ENCODE measurements at places on chromosomes 3 and 15.

DNA sequence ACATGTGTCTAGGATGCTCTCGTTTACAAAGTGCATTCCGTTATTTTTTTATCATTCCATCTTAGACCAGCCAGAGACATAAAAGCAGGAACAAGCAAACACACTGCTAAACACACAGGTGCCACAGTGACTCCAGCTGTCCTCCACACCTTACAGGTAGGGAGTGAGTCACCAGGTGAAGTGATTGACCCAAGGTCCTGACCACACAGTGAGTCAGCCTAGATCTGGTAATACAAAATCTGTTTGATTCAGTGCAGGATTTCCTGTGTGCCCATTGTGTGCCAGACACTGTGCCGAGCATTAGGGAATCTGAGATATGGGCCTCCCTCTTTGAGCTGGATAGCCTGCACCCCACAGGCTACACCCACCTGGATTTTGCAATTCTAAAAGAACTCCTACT is 16.7 kb upstream of the BFSP2 start:
- DNase-seq = no peak

- DNase-seq = no peak
Measured at GRCh38 chr15:92662762-92663161, 7.2 kb upstream of the FAM174B start.

GRCh38 chr15:25710184-25710583 is 152.9 kb downstream of the ATP10A start:
- DNase-seq = peak; percentile 46

- DNase-seq = no peak
Measured at GRCh38 chr3:196143708-196144382, 62.0 kb upstream of the TFRC start.

GRCh38 chr15:90082140-90082715 is 20.0 kb downstream of the IDH2 start:
- no peak for DNase-seq

DNA sequence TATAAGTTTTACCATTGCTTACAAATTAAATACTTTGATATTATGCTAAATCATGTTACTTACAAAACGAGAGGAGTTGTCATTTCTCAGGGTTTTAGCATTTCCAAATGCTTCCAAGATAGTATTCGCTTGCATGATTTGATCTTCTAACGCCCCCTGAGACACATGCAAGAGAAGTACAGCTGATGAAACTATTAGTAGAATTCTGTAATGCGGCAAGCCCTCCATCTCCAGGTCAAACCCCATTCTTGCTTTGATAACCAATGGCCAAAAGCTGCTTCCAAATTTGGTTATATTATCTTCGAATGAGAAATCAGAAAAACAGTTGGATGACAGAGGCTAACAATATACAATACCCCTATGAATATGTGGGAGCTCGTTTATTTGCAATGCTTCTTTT is 14.7 kb downstream of the MYH15 start:
- DNase-seq = no peak

- DNase-seq = no peak
Measured at GRCh38 chr3:183218826-183219225, 34.2 kb upstream of the B3GNT5 start.

GRCh38 chr3:34207002-34207401 is 408.6 kb downstream of the PDCD6IP start:
- no peak for DNase-seq

GRCh38 chr3:194773216-194773615 is 87.5 kb downstream of the FAM43A start:
- DNase-seq = no peak

GRCh38 chr3:31671976-31672375 is 139.3 kb downstream of the STT3B start:
- no peak for DNase-seq

DNA sequence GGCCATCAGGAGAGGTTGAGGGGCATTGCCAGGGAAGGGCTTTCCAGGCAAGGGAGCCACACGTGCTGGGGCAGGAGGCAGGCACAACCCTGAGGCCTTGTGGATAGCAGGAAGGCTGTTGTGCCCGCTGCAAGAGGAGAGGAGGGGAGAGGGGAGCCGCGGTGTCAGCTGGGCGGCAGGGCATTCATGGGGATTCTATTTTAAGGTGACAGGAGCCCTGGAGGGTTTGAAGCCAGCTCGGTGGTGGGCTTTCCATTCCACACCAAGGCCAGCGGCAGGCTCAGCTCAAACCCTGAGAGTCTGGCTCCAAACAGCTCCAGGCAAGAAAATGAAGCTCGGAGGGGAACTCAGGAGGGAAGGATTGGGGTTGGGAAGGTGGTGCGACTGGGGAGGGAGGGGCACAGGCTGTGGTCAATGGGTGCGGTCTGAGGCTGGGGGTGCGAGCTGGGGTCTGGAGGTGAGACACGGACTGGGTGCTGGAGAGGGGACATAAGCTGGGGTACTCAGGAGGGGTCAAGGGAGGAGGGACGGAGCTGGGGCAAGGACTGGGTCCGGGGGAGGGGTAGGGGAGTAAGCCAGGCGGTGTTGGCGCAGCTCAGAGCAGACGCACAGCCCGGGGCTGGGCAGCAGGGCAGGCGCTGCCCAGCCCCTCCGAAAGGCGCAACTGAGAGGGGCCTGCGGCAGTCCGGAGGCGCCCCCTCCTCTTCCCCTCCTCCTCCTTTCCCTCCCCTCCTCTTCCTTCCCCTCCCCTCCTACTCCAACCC is 43.4 kb downstream of the TPRA1 start:
- DNase-seq = no peak

DNA sequence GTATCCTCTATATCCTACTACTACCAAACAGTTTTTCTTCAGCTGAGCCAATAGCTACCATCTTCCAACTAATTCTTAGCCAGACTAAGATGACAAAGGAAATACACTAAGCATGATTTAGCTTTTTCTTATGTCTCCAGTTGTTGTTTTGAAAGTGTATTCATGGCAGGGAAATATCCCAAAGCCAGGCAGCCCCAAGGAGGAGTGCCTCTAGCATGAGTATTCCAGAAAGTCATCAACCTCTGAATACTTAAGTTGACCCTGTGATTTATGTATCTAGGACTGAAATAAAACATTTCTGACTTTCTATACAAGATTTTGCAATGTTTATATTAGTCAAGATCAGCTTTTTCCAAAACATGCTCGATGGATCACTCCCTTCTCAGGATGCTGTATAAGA is 449.1 kb downstream of the IL5RA start:
- no peak for DNase-seq

- no peak for DNase-seq
Measured at GRCh38 chr15:82750831-82751180, 41.1 kb upstream of the AP3B2 start.

DNA sequence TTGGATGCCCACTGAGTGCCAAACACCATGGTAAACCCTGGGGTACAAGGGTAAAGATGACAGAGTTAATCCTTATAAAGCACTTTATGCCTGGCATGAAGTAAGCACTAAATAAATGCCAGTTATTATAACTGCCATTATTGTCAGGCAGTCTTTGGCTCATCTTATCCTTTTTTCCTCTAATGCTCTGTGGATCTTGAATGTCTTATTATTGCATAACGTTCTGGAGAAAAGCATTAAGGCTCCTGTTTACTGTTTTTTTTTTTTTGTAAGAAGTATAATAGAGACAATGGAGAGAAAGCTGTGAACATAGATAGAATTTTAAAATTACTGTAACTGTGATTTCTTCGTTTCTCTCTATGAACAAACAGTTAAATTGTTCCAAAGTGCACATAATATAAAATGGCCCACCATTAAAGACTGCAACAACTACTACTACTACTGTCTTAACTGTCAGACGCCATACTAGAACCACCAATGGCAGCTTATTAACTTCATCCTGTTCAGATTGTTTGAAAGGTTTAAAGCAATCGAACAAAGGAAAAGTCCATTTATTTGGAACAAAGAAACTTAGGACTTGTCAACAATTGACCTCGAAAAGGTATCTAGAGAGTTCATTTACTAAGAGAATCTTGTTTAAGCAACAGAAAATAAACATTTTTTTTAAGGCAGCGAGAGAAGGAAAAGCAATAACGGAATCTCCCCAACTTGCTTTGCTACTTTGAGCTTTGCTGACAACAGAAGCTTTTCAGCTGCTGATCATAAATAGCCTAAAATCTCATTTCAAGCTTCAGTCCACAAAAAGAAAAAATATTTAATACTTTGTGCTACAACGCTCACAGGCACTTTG is 520.7 kb downstream of the ROBO1 start:
- DNase-seq = no peak

DNA sequence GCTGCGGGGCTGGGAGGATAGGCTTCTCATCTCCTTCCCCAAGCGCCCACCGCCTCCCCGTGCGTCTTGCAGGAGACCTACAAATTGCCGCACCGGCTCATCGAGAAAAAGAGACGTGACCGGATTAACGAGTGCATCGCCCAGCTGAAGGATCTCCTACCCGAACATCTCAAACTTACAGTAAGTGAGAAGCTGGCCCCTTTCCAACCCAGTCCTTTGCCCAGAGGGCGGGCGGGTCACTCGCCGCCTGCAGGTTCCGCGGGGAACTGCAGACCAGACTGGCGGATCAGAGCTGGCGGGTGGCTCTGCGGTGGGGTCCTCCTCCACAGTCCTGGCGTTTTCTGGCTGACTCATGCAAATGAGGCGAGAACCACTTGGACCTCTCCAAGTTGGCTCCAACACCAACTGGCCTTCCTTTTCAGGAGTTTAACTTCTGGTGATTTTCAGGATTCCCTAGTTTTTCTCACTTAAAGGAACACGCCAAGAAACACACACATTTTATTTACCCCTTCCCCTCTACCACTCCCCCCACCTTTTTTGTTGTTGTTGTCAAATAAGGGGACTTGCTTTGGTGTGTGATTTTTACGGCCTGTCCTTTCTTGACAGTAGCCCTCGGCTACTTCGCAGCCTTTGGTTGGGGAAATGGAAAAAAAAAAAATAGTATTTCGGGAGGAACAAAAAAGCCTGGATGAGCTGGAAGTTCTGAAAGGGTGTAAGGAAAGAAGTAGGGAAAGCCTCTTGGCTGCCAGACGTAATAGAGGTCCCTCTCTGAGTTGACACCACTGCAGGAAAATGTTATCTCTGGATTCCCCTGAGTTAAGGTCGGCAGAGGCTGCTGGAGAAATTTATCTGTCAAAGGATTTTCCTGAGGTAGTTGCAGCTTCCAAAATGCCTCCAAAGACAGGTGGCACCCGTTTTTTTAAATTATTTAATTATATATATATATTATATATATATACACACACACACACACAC is 1.3 kb downstream of the BHLHE40 start:
- DNase-seq = peak; percentile 93

GRCh38 chr3:59249004-59249403 is 199.2 kb upstream of the CFAP20DC start:
- DNase-seq = no peak

DNA sequence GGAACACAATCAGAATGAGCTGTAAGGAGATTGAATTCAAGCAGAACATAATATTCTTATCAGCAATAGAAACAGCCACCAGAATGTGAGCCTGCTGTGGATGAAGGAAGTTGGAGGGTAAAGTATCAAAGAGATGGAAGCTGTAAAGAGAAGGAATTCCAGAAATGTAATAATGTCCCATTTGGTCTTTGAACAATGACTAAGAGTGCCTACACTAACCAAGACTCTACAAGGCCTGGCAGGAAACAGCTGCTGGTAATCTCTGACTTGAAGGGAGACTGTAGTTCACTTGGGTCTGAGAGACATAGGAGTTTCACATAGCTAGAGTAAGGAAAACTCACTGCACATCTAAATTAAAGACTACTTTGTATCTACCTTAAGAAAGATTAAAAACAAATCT is 1176.0 kb upstream of the ALCAM start:
- no peak for DNase-seq

DNA sequence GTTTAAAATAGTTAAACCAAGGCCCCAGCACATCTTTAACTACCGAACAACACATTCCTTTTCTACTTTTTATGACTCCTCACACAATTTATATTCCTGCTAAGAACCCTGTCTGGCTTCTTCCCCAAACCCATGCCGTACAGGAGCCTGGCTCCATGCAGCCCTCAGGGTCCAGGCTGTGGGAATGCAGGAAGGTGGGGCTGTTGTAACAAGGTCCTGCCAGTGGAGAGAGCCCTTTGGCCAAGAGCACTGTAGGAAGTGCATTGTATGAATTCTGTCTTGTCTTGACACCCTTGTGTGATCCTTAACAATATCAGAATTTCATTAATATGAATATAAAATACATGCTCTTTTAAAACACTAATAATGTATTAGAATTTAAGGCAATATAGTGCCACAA is 563.8 kb downstream of the TBL1XR1 start:
- no peak for DNase-seq

DNA sequence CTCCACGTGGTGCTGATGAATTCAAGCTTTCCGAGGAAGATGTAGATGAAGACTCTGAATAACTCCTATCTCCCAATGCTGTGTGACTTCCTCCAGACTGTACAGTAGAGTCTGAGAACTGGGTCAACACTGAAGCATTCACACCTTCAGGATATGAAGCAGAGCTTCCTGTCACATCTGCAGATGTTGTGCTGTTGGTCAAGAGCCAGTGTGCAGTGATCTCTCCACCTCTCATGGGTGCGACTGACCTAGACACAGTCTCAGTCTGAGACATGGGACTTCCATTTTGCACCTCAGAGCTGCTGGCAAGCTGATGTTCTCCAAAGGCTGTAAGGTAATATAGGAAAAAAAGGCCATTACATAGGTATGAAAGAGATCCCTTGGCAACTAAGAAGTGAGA is 36.5 kb downstream of the HEG1 start:
- DNase-seq = peak; percentile 4

DNA sequence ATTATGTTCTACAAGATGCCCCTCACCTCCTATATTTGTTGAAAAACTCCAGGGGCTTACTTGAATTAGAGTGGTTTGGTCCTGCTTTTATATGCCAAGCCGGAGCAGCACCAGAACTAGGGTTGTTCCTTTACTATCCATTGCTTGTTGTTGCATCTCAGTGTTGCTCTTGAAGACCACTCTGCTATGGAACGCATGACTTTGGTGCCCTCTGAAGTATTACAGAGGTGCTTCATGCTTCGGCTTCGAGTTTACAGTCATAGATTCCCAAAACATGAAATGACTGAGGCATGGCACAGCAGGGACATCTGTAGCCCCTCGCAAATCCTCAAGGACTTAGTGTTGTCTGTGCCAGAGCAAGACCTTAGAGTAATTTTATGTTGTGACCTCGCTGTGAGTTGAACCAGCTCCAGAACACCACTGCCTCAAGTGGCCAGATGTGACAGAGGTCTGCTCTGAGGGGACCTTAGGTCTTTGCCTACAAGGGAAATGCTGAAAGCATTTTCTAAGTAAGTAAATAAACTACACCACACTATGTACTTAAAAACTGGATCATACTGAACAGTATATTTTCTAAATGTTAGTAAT is 67.2 kb upstream of the SIAH2 start:
- DNase-seq = peak; percentile 19

DNA sequence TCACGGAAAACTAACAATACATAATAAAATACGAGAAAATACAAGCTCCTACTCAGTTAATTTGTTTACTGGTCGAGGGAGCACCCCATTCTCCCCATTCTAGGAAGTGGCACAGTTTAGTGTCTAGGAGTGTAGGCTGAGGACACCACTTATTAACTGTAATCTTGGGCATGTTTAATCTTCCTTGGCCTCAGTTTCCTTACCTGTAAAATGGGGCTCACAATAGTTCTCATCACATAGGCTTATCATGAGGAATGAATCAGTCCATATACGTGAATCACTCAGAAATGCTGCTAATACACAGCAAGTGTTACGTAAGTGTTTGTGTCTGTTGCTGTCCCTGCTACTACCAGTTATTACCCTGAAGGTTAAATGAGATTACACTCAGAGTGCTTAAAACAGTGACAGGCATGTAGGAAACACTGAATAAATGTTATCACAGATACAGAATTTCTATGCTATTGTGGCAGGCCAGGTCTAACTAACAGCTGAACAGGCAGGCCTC is 210.2 kb downstream of the OSBPL10 start:
- no peak for DNase-seq
